D721Med (cell line): ENCODE measurements at places on chromosomes 4 and X.

DNA sequence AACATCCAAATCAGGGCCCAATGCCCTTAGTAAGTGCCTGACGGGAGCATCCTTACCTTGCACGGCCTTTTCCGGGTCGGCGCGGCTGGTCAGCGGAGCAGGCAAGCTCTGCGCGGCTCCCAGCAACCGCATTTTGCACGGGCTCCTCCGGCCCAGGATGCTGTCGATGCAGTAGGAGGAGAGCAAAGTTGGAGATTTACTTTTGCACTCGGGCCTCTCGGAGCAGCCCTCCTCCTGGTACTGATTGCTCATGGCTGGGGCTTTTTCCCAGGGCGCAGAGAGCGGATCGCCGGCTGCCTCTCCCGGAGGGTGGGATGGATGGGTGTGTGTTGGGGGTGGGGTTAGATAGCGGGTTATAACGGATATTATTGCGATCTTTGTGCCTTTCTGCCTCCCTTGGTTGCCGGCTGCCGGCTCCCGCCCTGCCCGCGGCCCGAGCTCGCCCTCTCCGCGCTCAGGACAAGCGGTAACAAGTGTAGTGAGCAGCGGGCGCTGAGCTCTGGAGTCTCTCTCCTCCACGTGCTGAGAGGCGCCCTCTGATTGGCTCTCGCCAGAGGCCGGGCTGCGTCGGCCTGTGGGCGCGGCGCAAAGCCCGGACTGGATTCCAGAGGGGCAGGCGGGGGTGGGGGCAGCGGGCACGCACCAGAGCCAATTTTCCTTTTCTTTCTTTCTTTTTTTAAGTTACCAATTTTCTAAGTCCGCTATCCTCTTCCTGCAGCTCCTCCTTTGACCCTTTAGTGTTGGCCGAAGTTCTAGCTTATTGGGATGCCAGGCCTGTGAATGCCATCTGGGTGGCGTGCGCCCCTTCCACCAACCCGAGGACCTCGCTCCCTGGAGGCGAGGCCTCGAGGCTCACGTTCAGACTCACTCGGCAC lies at the start of gene ARX:
TSS of gene ARX (minus strand) at position 480 of the 875 bp plus-strand sequence. CDS start at position 252, 228 bp downstream.
- DNase-seq: no peak

- no peak for DNase-seq
These were observed 24.5 kb downstream of the DDIT4L start for GRCh38 chr4:100165809-100166208.

GRCh38 chrX:18377796-18378195 lies 23.3 kb upstream of the SCML2 start:
- DNase-seq: no peak

- DNase-seq: no peak
These were observed 8.8 kb downstream of the ENPEP start for GRCh38 chr4:110484767-110485166.

DNA sequence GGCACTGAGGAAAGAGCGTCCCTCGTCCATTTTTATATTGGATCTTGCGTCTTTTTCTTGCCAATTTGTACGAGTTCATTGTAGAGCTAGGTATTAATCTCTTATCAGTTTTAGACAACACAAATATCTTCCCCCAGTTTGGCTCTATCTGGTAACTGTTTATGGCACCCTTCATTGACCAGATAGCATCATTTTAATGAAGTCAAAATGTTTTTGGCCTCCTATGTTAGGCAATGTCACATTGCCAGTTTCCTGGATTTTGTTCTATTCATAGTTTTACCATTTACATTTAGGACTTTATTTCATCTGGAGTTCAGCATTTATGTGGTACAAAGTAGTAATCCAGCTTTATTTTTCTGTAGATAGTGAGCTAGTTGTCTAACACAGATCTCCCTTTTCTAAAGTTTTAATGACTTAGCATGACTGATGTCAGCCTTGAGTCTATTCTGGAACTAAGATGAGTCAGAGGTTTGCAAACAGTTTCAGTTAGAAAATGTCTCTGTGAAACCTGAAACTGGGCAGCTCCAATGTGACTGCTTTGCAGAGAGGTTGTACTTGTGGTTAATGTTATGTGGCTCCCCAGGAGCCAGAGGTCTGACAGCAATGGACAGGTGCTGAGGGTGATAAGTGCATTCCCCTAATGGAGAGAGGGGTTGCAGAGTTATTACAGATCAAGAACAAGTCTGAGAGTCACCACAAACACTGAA lies 5.3 kb upstream of the STBD1 start:
- DNase-seq: no peak

DNA sequence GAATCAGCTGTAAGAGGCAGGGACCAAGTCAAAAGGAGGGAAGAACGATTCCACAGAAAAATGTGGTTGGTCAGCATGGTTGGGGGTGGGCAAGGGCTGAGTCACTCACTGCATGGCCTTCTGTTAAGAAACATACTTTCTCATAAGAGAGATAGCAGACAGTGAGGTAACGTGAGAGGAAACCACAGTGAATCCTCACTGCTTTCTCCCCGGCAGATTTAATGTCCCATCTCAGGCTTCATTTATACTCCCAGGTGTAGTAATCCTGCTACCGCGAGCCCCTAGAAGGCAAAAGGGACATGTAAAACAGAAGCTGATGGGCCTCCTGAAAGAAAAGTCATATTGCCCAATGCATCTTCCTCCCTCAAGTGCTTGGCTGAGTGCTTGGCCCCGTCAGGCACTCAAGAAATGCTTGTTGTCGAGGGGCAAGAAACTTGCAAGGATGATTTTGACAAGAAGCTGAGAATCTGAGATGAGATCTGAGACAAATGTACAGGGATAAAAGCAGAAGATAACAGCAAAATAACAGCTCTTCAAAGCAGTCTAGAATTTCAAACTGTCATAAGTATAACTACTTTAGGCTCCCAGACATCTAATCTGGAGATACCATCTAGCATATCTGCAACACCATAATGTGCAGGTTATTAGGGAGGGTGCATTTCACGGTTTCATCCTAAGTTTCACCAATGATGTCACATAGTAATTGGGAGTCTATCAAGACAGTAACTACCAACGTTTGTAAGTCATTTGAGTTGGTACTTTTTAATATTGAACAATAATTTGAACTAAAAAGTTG lies 40.2 kb downstream of the SH3KBP1 start:
- DNase-seq: no peak

DNA sequence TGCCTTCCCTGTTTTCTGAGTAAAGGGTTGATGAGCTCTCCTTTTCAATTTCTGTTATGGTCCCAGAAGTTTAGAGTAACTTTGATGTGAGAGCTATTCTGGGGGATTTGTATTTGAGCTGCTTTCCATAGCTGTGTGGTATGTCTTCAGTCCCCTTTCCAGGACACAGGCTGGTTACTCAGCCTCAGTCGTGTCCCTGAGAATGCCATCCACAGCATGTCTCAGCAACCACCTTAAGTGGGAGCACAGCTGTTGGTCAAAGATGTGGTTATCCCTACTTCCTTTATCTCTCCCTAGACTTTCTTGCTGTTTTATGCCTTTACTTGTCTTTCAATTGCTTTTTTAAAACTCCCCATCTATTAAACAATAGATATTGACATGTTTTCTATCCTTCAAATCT lies 37.8 kb downstream of the RNF175 start:
- DNase-seq: no peak

- DNase-seq: no peak
These were observed 5.7 kb upstream of the AMELX start for GRCh38 chrX:11287505-11287904.

DNA sequence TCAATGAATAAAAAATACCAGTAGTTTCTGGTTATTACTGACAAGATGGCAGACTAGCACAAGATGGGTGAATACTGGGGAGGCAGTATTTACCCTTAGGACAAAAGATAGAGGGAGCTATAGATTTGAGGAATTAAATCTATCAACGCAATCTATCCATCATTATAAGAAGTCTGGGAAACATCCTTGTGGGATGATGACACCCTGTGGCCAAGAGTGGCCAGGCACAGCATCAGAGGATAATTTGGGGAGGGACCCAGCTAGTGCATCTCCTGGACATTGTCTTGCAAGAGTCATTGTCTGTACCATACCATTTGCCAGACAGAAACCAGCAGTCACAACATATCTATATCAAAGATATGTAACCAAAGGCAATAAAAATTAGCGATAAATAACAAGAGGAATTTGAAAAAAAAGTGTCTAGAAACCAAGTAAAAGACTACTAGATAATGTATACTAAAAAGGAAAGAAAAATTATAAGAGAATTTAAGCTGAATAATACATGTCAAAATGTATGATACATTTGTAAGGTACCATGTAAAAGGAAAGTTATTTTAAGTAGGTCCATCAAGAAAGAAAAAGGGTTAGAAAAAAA lies 22.9 kb downstream of the KCTD8 start:
- DNase-seq: no peak

DNA sequence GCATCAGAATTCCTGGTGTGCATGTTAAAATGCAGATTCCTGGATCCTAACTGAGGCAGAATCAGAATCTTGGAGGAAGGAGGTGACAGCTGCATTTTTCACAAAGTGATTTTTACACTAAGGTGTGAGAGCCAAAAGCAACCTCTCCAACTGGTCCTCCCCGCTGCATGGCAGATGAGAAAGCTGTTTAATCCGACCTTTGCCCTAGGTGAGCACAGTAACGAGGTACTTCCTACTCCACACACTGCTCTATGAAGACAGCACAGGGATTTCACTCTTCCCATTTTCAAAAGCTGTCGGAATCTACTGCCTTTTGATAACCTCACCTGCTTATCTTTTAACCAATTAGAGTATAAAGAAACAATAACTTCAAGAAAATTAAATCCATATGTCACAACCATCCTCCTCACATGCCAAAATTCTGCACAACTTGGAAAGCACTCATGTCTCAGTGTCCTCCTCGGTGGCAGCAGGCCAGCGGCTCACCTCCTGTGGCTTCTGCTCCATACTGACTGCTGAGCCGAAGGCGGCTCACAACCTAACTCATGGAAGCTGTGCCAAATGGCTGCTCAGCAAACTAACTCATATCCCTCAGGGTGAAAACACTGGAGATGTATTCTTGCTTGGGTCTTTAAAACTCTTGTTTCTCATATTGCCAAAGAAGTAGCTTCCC lies 3.6 kb downstream of the CASP6 start:
- DNase-seq: no peak
